ENCODE measurements at places on chromosomes 3 and 15. TPM values are rescaled to one million over a fixed set of nuclear protein-coding genes. Genes with fewer than 3 reads are reported as not detected.

- H3K27me3 ChIP-seq: no peaks in the 10 kb centered on the region
- no peaks in the 10 kb centered on the region for H3K36me3 ChIP-seq
- peaks cover 25% of the 10 kb centered on the region for H3K4me1 ChIP-seq
- no peak for DNase-seq
- H3K4me3 ChIP-seq: no peak overlapping the region
- no peak overlapping the region for H3K27ac ChIP-seq
These were observed 82.2 kb downstream of the CPN2 start for GRCh38 chr3:194268654-194269512.

GRCh38 chr3:191352014-191352413 is 21.7 kb upstream of the UTS2B start:
- no peak for DNase-seq
- H3K27me3 ChIP-seq: no peaks in the 10 kb centered on the region
- H3K4me1 ChIP-seq: peaks cover 24% of the 10 kb centered on the region
- no peak overlapping the region for H3K4me3 ChIP-seq
- no peak overlapping the region for H3K27ac ChIP-seq

- H3K4me1 ChIP-seq: no peaks in the 10 kb centered on the region
- no peaks in the 10 kb centered on the region for H3K27me3 ChIP-seq
- no peaks in the 10 kb centered on the region for H3K36me3 ChIP-seq
- no peak overlapping the region for H3K4me3 ChIP-seq
These were observed 14.5 kb upstream of the PRKCI start for GRCh38 chr3:170207717-170208116.

DNA sequence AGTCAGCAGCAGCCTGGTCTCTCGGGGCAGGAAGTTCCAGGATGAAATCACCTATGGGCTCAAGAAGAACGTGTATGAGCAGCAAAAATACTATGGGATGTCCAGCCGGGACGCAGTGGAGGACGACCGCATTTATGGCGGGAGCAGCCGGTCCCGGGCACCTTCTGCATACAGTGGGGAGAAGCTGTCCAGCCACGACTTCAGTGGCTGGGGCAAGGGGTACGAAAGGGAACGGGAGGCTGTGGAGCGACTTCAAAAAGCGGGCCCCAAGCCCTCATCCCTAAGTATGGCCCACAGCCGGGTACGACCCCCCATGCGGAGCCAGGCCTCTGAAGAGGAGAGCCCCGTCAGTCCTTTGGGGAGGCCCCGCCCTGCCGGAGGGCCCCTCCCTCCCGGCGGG is 12.1 kb upstream of the APEH start:
- H3K4me3 ChIP-seq: no peak overlapping the region
- 0 out of 2 replicates have a peak, but pooled peaks cover 3% of the 10 kb centered on the region for H3K27me3 ChIP-seq
- no peaks in the 10 kb centered on the region for H3K36me3 ChIP-seq
- H3K4me1 ChIP-seq: no peaks in the 10 kb centered on the region

The NR1D2 gene
- 10.6 TPM for total RNA-seq
